ENCODE measurements at places on chromosomes 16 and 17. TPM values are rescaled to one million over a fixed set of nuclear protein-coding genes. Genes with fewer than 3 reads are reported as not detected.

The CIBAR2 gene
- not detected for total RNA-seq

The FLCN gene
- total RNA-seq, result 71.6 TPM

- DNase-seq, result no peak
These were observed 154.3 kb upstream of the MED13 start for GRCh38 chr17:62219221-62219899.

DNA sequence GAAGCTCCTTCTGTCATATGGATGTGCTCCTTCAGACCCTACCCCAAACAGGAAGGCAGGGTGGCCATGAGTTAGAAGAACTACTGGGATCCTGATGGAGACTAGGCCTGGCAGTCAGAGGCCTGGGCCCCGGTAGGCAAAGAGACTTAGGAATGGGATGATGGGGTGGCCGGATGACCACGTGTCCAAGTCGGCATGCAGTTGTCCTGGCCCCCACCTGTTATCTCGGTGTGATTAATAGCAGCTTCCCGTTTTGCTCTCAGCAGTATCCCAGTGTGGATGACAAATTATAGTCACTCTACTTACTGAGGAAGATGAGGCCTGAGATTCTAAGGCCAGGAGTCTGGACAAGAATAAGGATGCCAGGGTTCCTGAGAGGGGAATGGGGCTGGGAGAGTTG lies 1.5 kb downstream of the TNFSF12 start:
- DNase-seq, result no peak
